ENCODE measurements at places on chromosomes 3 and 15. TPM values are rescaled to one million over a fixed set of nuclear protein-coding genes. Genes with fewer than 3 reads are reported as not detected.
A peak's percentile ranks its signal among the peaks of the same experiment; 100 is the strongest.

DPPA2 gene
- polyA plus RNA-seq, result not detected

MYL3 gene
- polyA plus RNA-seq, result 9.7 TPM

COLQ gene
- polyA plus RNA-seq, result 0.73 TPM

CLEC3B gene
- polyA plus RNA-seq, result 2.6 TPM

- no peak overlapping the region for H3K27ac ChIP-seq
- no peaks in the 10 kb centered on the region for H3K4me1 ChIP-seq
- H3K27me3 ChIP-seq, result no peaks in the 10 kb centered on the region
- no peaks in the 10 kb centered on the region for H3K36me3 ChIP-seq
- no peak overlapping the region for H3K4me3 ChIP-seq
Measured at GRCh38 chr3:13007251-13007941, 65.8 kb downstream of the IQSEC1 start.

DNA sequence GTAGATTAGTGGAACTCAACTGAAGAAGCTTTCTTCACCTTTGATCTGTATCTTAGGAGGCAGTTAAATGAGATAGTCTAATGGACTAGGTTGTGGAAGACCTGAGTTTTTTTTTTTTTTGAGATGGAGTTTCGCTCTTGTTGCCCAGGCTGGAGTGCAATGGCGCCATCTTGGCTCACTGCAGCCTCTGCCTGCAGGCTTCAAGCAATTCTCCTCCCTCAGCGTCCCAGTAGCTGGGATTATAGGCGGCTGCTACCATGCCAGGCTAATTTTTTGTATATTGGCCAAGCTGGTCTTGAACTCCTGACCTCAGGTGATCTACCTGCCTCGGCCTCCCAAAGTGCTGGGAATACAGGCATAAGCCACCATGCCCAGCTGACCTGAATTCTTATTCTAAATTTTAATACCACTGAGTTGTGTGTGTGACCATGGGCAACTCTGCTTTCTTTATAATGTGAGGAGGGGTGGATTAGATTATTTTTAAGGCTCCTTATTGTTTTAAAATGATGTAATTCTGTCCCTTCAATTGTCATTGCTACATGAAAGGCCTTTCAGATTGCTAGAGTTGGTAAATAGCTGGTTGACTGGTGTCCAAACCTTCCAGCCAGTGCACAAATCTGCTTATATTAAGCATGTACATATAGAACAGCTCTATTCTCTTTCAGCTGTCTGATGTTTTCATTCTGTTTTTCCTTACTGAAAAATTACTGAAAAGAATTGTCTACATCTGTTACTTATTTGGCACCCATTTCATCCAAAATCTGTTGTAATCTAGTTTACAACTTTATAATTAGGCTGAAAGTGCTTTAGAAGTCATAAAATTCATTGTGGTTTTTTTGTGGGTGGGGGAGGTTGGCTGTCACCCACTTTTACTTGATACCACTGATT lies 2.3 kb downstream of the LNP1 start:
- H3K4me3 ChIP-seq, result peak overlapping the region; percentile 47
- no peak overlapping the region for H3K27ac ChIP-seq
- no peak for DNase-seq
- peaks cover 9% of the 10 kb centered on the region for H3K4me1 ChIP-seq
- no peaks in the 10 kb centered on the region for H3K36me3 ChIP-seq
- no peaks in the 10 kb centered on the region for H3K27me3 ChIP-seq

GRCh38 chr3:52446631-52447511 lies 2.0 kb upstream of the SEMA3G start:
- H3K4me3 ChIP-seq, result no peak overlapping the region
- H3K4me1 ChIP-seq, result no peaks in the 10 kb centered on the region
- no peaks in the 10 kb centered on the region for H3K27me3 ChIP-seq

DNA sequence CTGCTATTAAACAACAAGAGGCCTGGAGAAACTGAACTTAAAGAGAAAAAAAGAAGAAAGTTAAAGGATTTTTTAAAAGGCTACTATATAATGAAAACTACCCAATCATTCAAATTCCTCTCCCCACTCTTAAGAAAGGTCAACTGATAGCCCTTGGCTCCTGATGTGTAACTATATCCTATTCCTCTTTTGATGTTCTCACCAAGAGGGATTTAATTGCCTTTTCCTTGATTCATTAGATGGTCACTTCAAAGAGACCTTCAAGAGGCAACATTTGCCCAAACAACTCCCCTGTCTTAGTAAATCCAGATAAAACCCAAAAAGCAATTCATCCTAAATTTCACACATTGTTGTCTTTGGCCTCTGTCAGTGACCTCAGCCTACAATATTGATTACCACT lies 86.0 kb downstream of the FMN1 start:
- no peaks in the 10 kb centered on the region for H3K4me1 ChIP-seq
- peaks cover 9% of the 10 kb centered on the region for H3K27me3 ChIP-seq
- H3K27ac ChIP-seq, result no peak overlapping the region
- DNase-seq, result no peak

- no peaks in the 10 kb centered on the region for H3K36me3 ChIP-seq
- peaks cover 11% of the 10 kb centered on the region for H3K27me3 ChIP-seq
Measured at GRCh38 chr15:85874236-85874635, 79.5 kb upstream of the KLHL25 start.

- H3K36me3 ChIP-seq, result no peaks in the 10 kb centered on the region
- H3K27ac ChIP-seq, result peak overlapping the region; percentile 22
- peak; percentile 24 for DNase-seq
- H3K4me1 ChIP-seq, result peaks cover 17% of the 10 kb centered on the region
- no peak overlapping the region for H3K4me3 ChIP-seq
Measured at GRCh38 chr3:102132370-102132769, 283.1 kb downstream of the NFKBIZ start.

GRCh38 chr3:185986198-185986777 lies 48.5 kb upstream of the TRA2B start:
- no peak overlapping the region for H3K4me3 ChIP-seq
- no peaks in the 10 kb centered on the region for H3K36me3 ChIP-seq
- no peaks in the 10 kb centered on the region for H3K4me1 ChIP-seq
- DNase-seq, result no peak
- no peak overlapping the region for H3K27ac ChIP-seq

DNA sequence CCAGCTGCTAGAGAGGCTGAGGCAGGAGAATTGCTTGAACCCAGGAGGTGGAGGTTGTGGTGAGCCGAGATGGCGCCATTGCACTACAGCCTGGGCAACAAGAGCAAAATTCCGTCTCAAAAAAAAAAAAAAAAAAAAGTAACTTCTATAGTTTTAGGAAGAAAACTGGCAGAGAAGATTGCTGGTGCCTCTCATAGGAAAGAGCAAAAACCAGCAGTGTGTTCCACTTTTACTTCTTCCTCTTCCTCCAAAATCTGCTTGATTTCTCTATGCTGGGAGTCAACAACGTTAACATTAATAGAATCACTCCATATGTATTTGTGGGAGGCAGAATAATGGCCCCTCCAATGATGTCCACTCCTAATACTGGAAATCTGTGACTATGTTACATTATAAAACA lies 12.5 kb upstream of the NR1D2 start:
- H3K27ac ChIP-seq, result no peak overlapping the region
- H3K4me1 ChIP-seq, result no peaks in the 10 kb centered on the region
- no peak overlapping the region for H3K4me3 ChIP-seq
- no peaks in the 10 kb centered on the region for H3K36me3 ChIP-seq
- H3K27me3 ChIP-seq, result no peaks in the 10 kb centered on the region
- no peak for DNase-seq

GRCh38 chr3:78754066-78754743 lies 1013.6 kb downstream of the ROBO1 start:
- no peak overlapping the region for H3K27ac ChIP-seq
- no peaks in the 10 kb centered on the region for H3K27me3 ChIP-seq
- DNase-seq, result no peak
- H3K36me3 ChIP-seq, result no peaks in the 10 kb centered on the region
- H3K4me1 ChIP-seq, result no peaks in the 10 kb centered on the region

DNA sequence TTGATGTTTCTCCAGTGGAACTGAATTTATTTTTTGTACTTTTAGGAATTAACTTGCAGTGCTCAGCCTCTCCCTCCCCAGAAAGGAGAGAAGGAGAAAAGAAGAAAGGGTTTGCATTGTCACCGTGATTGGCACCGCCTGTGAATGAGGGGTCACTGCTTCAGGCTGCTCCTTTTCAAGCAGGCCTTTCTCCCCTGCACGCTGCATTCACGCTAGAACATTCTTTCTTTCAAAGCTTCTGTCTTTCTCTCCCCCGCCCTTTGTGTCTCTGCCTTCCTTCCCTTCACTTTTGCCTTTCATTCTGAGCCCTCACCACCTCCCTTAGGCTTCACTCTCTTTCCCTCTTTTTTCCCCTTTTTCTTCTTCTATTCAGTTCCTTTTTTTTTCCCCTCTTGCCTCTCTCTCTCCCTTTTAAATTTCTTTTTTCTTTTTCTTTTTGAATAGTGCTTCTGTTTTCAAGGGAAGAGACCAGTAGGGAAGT lies 42.4 kb downstream of the ZNF710 start:
- H3K27ac ChIP-seq, result no peak overlapping the region
- no peak for DNase-seq
- no peaks in the 10 kb centered on the region for H3K36me3 ChIP-seq
- no peak overlapping the region for H3K4me3 ChIP-seq
- H3K4me1 ChIP-seq, result peaks cover 10% of the 10 kb centered on the region
- H3K27me3 ChIP-seq, result no peaks in the 10 kb centered on the region

GRCh38 chr15:65391732-65392131 lies 13.9 kb upstream of the IGDCC3 start:
- H3K36me3 ChIP-seq, result no peaks in the 10 kb centered on the region
- no peak overlapping the region for H3K27ac ChIP-seq

DNA sequence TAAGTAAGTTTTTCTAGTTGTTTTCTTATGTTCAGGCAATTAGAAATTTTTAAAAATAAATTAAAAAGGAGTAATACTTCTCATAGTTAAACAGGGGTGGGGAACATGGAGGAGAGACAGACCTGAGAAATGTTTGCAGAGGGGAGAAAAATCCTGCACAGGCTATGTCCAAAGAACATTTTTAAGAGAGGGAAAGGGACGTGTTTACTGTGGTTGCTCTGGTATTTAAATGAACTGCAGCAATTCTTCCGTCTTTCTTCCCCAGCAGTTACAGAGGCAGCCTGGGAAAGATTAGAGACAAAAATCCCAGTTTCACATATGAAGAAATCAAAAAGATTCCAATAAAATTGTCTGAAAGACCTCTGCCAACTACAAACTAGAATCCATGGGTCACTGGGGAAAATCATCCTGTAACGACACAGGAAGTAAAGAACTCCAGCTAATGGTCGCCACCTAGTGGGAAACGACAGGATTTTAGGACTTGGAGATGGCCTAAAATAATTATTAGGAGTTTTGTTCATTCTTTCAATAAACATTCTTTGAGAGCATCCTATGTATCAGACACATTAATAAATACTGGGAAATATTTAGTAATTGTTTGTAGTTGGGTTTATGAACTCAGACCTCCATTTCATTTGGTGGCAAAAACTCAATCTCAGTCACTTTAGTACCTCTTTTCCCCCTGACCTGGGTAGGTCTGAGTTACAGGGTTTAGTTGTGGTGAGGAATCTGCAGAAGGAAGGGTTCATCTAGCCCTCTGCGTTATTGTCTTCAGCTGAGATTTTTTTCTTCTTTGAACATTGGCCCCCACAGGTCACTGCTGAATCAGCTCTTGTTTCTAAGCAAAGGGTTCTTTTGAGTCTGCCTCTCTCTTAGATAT lies 69.9 kb upstream of the GOLIM4 start:
- H3K27me3 ChIP-seq, result no peaks in the 10 kb centered on the region
- H3K4me1 ChIP-seq, result no peaks in the 10 kb centered on the region
- H3K27ac ChIP-seq, result no peak overlapping the region
- H3K36me3 ChIP-seq, result no peaks in the 10 kb centered on the region
- DNase-seq, result peak; percentile 85

- H3K27ac ChIP-seq, result no peak overlapping the region
- H3K4me3 ChIP-seq, result no peak overlapping the region
- no peak for DNase-seq
- peaks cover 12% of the 10 kb centered on the region for H3K27me3 ChIP-seq
Measured at GRCh38 chr3:55690177-55690576, 203.1 kb upstream of the WNT5A start.

DNA sequence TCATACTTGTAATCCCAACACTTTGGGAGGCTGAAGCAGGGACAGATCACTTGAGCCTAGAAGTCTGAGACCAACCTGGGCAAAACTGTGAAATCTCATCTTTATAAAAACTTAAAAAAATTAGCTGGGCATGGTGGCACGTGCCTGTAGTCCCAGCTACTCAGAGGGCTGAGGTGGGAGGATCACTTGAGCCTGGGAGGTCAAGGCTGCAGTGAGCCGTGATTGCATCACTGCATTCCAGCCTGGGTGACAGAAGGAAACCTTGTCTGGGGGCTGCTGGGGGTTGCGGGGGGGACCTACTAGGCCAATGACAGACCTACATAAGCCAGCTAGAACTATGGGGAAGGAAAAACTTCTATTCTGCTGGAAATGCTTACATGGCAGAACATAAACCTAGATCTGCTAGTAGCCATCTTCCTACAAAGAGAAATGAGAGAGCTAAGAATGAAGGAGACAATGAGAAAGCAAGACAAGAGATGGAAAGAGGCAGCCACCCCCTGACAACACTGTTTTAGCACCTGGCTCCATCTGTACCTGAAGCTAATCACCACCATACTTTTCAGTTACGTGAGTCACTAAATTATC lies 23.9 kb downstream of the FOXP1 start:
- H3K4me3 ChIP-seq, result no peak overlapping the region
- H3K4me1 ChIP-seq, result no peaks in the 10 kb centered on the region
- no peaks in the 10 kb centered on the region for H3K27me3 ChIP-seq
- DNase-seq, result no peak
- no peak overlapping the region for H3K27ac ChIP-seq

DNA sequence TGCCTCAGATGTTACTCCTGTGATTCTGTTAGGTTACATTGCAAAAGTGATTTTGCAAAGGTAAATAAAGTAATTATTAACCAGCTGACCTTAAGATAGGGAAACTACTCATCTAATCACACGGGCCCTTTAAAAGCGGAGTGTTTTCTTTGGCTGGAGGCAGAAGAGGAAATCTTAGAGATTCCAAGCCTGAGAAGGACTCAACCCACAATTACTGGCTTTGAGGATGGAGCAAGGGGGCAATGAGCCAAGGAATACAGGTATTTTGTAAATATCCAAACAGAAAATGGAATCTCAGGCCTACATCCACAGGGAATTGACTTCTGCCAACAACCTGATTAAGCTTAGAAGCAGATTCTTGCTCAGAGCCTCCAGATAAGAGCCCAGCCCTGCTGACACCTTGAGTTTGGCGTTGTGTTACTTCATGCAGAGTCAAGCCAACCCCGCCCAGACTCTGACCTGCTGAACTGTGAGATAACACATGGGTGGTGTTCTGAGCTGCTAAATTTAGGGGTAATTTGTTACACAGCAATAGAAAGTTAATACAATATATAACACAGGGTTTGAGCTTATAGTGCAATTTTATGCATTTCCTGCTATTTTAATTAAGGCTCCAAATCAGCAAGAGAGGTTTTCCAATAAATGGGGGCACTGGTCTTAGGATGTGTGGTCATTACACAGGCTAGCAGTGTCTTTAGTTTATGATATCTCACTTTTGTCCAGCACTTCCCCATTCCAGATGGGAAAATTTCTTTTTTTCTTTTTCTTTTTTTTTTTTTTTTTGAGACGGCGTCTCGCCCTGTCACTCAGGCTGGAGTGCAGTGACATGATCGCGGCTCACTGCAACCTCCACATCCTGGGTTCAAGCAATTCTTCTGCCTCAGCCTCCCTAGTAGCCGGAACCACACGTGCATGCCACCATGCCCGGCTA lies 19.5 kb downstream of the NFKBIZ start:
- H3K4me3 ChIP-seq, result no peak overlapping the region
- H3K27ac ChIP-seq, result peak overlapping the region; percentile 83

GRCh38 chr3:2106438-2106837 lies 7.8 kb downstream of the CNTN4 start:
- no peak overlapping the region for H3K4me3 ChIP-seq
- H3K4me1 ChIP-seq, result no peaks in the 10 kb centered on the region
- no peak for DNase-seq
- H3K27ac ChIP-seq, result no peak overlapping the region
- no peaks in the 10 kb centered on the region for H3K27me3 ChIP-seq
